DND-41 (cell line): ENCODE measurements at places on chromosomes 12 and 14.

GRCh38 chr14:29028973-29029582 lies 262.5 kb downstream of the FOXG1 start:
- DNase-seq = no peak

- peak; percentile 10 for DNase-seq
These were observed 91.6 kb downstream of the HELB start for GRCh38 chr12:66393890-66394289.

GRCh38 chr14:23590198-23590597 lies 11.6 kb upstream of the JPH4 start:
- no peak for DNase-seq

DNA sequence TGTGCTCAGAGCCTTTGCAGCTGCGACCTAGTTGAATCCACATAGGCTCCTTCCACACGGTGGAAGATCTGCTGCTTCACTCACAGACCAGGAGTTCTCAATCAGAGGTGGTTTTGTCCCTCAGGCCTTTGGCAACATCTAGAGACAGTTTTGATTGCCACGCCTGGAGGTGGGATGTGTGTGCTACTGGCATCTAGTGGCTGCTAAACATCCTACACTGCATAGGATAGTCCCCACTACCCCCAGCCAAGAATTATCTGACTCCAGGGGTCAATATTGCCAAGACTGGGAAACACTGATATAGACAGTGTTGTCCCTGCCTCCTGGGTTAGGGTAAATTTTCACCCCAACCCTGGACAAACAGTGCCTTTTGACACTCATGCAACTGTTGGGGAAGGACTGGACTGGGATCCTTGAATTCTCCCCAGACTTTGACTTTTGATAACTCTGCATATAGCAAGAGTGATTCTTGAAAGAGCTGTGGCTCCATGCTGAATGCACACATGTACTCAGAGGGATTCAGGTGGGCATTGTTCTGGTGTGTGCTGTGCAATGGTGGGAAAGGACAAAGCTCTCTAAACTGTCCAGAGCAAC lies 39.8 kb downstream of the BAZ2A start:
- peak; percentile 43 for DNase-seq

DNA sequence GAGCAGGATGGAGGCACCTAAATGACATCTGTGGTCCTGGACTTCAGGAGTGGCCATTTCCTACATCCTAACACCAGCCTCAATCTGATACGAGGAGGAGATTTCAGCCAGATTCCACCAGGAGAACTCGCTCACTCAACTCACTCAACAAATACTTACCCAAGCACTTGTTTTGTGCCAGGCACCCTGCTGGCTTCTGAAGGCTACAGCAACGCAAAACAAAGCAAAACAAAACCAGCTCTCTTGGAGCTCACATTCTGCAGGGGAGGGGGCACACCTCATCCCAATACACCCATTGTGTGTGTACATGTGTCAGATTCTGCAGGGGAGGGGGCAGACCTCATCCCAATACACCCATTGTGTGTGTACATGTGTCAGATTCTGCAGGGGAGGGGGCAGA lies 144.8 kb downstream of the PIWIL1 start:
- DNase-seq = no peak

DNA sequence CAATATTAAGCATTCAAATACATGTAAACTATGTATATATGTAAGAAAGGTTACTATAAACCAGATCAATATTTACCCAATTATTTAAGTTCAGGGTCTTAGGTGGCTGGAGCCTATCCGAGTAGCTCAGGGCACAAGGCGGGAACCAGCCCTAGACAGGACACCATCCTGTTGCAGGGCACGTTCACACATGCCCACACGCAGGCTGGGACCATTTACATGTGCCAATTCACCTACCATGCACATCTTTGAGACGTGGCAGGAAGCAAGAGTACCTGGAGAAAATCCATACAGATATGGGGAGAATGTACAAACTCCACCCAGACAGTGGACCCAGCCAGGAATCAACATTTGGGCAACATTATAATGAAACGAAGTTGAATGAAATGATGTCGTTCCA lies 263.0 kb upstream of the E2F7 start:
- no peak for DNase-seq

DNA sequence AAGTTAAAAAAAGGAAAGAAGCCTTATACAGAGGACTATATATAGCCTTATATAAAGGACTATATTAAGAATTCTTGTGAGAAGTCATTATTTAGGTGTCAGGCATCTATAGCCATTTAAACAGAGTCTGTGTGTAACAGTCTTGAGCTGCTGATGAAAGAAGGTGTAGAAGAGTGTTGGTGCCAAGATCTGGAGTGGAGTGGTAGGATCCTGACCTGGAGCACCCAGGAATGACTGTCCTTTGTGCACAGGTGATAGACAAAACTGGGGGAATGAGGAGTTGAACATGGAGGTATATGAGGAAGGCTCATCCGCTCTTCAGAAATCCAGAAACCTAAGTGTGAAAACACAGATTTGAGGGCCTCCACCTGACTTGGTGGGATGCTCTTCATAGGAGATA lies 747.3 kb downstream of the NRXN3 start:
- no peak for DNase-seq

DNA sequence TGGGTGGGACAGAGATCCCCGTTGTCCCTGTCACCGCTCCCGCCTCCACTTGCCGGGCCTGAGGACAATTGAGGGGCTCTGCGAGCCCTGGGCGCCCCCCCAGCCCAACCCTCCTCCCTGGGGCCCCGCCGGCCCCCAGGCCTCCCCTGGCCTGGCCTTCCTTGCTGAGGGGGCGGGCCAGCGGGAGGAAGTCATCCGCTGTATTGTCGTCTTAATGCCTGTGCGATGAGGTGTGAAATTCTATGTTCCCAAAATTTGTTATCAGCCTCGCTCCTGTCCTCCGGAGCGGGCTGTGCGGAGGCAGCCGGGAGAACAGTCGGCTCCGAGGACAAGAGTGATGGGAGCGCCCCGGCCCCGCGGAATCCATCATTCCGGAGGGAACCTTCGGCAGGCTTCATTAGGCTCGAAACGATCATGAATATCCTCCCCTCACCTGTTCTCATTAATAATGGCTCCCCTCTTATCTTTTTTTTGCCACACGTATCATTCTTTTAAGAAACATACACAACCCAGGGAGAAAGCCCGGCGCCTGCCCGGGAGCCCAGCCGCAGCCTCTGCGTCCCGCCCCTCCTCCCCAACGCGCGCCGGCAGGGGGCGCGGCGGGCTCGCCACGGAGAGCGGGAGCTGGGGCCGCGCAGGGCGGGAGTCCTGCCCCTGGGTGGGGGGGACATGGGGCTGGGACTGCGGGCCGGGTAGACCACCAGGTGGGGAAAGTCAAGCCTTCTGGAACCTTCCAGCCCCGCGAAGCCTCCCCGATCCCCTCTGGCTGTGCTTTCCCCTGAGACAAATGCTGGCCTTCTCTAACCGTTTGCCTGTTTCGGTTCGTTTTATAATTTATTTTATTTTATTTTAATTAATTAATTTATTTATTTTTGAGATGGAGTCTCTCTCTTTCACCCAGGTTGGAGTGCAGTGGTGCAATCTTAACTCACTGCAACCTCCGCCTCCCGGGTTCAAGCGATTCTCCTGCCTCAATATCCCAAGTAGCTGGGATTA lies 17.1 kb upstream of the DLK1 start:
- peak; percentile 46 for DNase-seq

- no peak for DNase-seq
These were observed 80.4 kb downstream of the PITPNM2 start for GRCh38 chr12:123070267-123071081.

DNA sequence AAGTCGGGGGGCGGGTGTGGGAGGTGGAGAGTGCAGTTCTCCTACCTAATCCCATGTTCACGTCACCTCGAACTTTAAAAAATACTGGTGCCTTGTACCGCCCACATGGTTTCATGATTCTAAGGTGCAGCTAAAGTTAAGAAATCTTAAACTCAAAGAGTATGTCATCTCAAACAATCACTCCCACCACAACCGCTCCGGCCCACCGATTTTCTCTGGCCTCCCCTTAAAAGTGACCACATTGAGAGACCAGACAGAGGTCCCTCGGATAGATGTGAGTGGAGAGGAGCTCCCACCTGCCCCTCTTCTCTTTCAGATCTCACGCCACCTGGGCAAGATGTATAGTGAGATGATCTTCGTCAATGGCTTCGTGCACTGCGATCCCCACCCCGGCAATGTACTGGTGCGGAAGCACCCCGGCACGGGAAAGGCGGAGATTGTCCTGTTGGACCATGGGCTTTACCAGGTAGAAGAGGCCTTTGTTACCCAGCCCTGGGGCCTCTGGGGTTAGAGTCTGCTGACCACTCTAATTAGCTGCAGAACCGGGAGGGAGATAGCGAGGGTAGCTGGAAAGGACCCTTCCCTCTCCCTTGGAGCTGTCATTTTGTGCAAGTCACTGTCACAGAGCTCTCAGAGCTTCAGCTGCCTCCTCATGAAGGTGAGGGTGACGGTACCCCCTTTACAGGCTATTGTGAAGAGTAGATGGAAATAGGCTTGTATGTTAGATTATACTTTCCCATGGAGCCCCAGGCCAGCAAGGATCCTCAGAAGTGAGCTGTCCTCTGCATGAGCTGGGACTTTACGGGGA lies 124.4 kb downstream of the ADCK1 start:
- DNase-seq = no peak

DNA sequence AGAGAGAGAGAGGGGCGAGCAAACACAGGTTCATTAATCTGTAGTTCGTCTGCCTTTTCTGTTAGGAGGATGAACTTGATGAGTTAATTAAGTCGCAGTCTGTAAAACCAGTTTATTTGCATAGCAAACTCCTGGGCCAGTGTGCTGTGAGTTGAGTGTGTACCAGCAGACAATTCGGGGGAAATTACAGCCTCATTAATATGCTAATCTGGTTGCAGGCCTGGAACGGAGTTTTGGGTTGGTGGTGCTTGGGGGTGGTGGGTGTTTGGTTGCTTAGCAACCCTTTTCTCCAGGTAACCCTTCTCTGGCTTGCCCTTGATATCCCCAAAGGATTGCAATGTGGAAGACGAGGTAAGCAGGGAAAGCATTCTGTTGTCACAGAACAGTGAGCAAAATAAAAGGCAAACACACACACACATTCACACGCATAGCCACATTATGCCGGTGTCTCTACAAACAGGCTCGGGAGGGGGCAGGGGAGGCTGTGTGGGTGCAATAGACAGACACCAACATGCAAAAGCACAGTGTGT lies 29.2 kb upstream of the LHX5 start:
- no peak for DNase-seq

- no peak for DNase-seq
These were observed 141.0 kb upstream of the RMST start for GRCh38 chr12:97321621-97322020.

DNA sequence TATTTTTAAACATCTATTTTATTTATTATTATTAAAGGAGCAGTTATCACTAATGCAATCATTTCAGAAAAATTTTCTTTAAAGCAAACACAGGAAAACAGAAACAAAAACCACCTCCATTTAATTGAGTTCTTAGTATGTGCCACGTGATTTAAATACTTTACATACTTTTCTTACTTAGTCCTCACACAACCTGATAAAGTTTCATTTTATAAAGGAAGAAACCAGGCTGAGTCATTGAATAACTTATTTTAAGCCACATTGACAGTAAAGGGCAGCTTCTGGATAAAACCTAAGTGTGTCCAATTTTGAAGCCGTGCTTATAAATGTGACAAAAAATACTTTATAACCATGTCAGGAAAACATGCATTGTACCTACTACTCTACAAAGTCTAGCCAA lies 57.1 kb upstream of the PCED1B start:
- no peak for DNase-seq

GRCh38 chr14:29242755-29243754 lies 476.5 kb downstream of the FOXG1 start:
- no peak for DNase-seq

GRCh38 chr14:64123241-64123822 lies 170.8 kb downstream of the ESR2 start:
- DNase-seq = no peak

GRCh38 chr14:56150645-56151345 lies 32.6 kb downstream of the PELI2 start:
- peak; percentile 69 for DNase-seq

GRCh38 chr14:20555845-20556244 lies 5.0 kb downstream of the RNASE9 start:
- no peak for DNase-seq

GRCh38 chr14:38065106-38065762 lies 142.5 kb upstream of the SSTR1 start:
- peak; percentile 50 for DNase-seq

DNA sequence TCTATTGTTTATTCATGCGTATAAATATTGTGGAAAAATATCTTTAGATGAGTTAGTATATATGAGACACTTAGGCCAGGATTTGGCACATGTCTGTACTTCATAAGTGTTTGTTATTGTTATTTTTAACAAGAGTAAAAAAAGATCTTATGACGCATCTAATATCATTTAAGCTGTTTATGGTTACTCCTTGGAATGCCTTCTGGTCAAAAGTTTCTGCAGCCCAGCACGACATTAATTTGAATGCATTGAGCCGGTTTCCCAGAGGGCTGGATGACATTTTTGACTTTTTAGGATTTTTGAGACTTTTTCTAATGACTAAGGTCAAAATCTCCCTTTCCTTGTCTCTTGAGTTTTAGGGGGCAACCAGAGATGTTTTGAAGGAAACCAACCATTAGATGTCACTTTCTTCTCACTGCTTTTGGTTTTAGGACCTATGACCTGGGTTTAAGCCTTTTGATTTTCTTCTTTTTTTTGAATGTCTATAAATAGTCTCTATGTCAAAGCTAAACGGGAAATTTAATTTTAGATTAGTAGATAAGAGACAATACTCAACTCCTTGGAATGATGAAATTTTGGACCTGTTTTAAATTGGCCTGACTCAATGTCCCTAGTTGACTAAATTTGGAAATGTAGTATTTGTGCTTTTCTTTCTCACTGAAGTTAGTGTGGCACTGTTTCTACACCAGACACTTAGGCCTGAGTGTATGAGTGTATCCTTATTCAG lies 215.5 kb downstream of the AEBP2 start:
- no peak for DNase-seq

DNA sequence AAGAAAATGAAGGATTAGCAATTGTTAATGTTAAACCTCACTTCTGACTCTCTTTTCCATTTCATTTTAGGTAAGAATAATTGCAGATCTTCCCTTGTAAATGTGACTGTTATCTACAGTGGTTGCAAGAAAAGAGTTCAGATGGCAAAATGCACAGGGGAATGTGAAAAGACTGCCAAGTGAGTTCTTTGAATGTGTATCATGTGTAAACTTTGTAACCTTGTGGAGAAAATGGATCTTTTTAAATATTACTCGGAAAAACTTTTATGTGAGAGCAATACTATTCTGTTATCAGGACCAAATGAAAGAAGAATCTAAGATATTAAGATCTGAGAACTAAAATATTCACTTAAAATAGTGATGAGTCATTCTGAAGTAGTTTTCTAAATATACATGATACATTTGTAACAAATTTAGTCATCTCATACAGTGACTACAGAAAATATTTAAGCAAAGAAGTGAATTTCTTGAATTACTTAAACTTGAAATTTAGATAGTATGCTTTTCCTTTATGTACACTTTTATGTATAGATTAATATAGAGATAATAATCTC lies 122.5 kb upstream of the CNTN1 start:
- DNase-seq = no peak

GRCh38 chr12:26198742-26199141 lies 3.4 kb downstream of the SSPN start:
- DNase-seq = no peak

GRCh38 chr12:7144414-7145120 lies 14.4 kb downstream of the CLSTN3 start:
- DNase-seq = no peak
